ENCODE measurements at places on chromosomes 4 and X. TPM values are rescaled to one million over a fixed set of nuclear protein-coding genes. Genes with fewer than 3 reads are reported as not detected.

Gene CYBB
- total RNA-seq: 0.08 TPM

Gene HAND2
- not detected for total RNA-seq

DNA sequence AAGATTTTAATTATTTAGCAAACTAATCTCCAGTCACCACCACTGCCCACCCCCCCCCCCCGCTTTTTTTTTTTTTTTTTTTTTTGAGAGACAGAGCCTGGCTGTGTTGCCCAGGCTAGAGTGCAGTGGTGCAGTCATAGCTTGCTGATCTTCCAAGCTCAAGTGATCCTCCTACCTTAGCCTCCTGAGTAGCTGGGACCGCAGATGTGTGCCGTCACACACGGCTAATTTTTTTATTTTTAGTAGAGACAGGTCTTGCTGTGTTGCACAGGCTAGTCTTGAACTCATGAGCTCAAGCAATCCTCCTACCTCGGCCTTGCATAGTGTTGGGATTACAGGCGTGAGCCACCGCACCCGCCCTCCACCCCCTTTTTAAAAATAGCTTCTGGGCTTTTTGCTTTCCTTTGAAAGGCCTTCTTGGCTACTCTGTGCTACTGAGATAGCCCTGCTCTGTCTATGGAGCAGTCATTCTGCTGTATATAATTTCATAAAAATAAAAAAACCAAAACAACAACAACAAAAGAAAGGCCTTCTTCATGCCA is 18.7 kb downstream of the TXLNG start:
- no peak overlapping the region for H3K27ac ChIP-seq
- no peaks in the 10 kb centered on the region for H3K4me1 ChIP-seq
- no peaks in the 10 kb centered on the region for H3K27me3 ChIP-seq
- no peaks in the 10 kb centered on the region for H3K36me3 ChIP-seq

GRCh38 chrX:22171287-22172060 is 101.2 kb upstream of the CBLL2 start:
- no peak overlapping the region for H3K4me3 ChIP-seq
- H3K4me1 ChIP-seq: no peaks in the 10 kb centered on the region
- H3K36me3 ChIP-seq: no peaks in the 10 kb centered on the region
- no peak for DNase-seq

DNA sequence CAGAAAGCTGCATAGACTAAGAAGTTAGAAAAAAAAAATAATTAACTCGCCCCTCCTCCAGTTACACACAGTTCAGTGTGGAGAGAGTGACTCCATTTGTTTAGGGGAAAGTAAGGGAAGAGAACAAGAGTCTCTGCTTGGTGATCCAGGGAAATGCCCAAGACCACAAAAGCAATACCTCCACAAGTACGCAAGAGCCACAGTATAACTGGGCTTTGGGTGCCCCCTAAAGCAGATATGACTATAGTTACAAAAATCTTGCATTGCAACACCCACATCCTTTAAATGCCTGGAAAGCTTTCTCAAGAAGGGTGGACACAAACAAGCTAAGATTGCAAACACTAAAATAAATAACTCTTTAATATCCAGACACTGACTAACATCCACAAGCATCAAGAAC is 164.2 kb upstream of the NRK start:
- no peaks in the 10 kb centered on the region for H3K27me3 ChIP-seq
- no peak for DNase-seq

Gene MAGEA9B
- not detected for total RNA-seq

Gene CPEB2
- 1.9 TPM for total RNA-seq

DNA sequence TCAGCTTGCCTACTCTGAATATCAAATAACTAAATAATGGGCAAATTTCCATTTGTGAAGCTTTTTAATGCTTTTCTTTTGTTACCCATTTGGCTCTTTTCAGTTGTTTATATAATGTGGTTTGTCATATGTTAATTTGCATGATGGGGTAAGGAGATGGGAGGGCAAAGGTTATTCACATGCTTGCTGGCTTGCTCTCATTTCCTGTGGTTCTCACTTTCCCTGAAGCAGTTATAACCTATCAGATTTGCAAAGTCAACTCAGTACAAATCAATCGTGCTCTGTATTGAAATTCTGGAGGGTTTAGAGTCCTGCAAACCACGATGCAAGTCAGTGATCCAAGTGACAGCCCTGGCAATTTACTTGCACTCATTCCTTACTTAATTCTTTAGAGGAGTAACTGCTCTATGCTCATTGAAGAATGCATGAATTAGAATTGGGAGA is 711.2 kb downstream of the ADGRL3 start:
- H3K27me3 ChIP-seq: no peaks in the 10 kb centered on the region
- H3K4me1 ChIP-seq: peaks cover 32% of the 10 kb centered on the region

DNA sequence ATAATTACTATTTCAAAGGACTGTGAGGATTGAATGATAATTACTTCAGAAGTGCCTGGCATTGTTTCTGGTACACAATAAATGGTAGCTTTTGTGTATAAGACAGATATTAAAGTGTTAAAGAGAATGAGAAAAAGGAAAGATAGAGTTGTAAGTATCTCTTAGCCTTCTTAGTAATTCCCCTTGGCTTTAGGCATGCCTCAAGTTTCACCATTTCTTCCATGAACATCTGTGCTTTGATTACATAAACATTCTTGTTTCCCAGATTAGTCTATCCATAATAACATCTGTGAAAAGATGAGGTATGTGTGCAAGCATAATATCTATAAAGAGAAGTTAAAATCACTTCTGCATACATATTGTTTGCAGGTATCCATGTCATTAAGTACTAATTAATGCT is 230.9 kb upstream of the TEX13A start:
- no peaks in the 10 kb centered on the region for H3K36me3 ChIP-seq
- no peak overlapping the region for H3K27ac ChIP-seq
- no peak for DNase-seq
- H3K4me3 ChIP-seq: no peak overlapping the region
- no peaks in the 10 kb centered on the region for H3K27me3 ChIP-seq

Measured in H1 (cell line).